Globus pallidus (tissue), 1 donor: ENCODE measurements at places on chromosomes 12 and 14.
A peak's percentile ranks its signal among the peaks of the same experiment; 100 is the strongest.

- DNase-seq: no peak
Observed at GRCh38 chr14:73236752-73237218, 521 bp upstream of the PAPLN start.

- DNase-seq: no peak
Observed at GRCh38 chr14:22332686-22333421, 256.2 kb downstream of the DAD1 start.

GRCh38 chr12:67982164-67982563 lies 7.1 kb upstream of the IFNG-AS1 start:
- no peak for DNase-seq

DNA sequence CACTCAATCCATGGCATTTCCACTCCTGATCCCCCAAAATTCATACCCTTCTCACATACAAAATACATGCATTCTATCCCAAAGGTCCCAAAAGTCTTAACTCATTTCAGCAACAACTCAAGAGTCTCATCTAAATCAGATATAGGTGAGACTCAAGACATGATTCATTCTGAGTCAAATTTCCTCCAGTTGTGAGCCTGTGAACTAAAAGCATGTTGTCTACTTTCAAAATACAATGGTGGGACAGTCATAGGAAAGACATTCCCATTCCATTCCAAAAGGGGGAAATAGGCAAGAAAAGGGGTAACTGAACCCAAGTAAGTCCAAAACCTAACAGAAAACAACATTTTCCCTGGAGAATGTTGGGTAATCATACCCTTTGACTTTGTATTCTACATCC lies 103.3 kb downstream of the C12orf75 start:
- no peak for DNase-seq

- DNase-seq: no peak
Observed at GRCh38 chr12:93245543-93245942, 132.2 kb upstream of the NUDT4 start.

DNA sequence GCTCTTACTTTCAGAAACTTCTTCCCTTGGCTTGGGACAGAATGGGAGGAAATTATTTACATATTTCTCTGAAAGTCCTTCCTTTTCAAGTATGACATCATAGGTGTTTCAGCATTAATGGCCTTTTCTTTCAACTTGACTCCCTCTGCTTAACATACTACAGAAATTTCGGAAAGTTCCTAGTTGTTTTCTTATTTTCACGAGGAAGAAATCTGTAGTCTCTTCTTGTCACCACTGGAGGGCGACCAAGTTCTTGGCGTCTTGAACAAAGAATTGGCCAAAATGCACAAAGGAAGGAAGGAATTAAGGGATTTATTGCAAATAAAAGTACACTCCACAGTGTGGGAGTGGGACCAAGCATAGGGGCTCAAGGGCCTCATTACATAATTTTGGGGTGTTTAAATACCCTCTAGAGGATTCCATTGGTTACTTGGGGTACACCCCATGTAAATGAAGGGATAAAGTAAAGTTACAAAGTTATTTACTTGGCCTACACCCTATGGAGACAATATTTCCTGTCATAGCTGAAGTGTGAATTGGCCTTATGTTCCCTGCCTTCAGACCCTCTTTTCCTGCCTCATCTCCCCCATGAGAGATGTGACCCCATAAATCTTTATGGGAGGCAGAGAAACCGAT lies 70.4 kb downstream of the RPL10L start:
- peak; percentile 21 for DNase-seq
